ENCODE measurements at places on chromosomes 12 and 14.
A peak's percentile ranks its signal among the peaks of the same experiment; 100 is the strongest.

DNA sequence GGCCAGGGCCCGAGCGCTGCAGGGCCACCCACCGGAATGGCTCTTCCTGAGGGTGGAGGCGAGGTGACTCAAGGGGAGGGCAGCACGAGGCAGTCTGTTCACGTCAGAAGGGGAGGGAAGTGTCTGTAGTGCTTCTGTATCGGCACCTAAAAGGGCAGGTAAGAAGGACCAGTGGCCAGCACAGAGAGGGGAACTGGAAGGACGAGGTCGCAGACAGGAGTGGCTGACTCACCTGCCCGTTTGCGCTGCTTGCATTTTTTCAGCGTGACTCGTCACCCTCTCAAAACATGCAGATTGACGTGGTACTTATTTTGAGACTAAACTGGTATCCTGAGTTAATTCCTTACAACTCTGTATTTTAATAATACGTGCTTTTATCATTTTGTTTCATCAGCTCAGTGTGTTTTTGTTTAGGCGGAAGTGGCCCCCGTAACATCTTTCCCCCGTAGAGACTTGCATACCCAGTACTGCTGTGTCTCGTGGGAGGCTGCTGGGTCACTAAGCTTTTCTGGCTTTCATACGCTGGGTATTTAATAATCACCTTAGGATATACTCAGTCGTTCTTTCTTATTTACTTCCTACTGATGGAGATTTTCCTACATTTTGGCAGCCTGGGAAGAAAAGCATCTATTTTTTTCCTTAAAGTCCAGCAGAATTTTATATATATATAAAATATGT is 26.4 kb downstream of the SFSWAP start:
- no peak for DNase-seq

- DNase-seq: no peak
These were observed 284.7 kb downstream of the DUSP6 start for GRCh38 chr12:89067421-89068187.

DNA sequence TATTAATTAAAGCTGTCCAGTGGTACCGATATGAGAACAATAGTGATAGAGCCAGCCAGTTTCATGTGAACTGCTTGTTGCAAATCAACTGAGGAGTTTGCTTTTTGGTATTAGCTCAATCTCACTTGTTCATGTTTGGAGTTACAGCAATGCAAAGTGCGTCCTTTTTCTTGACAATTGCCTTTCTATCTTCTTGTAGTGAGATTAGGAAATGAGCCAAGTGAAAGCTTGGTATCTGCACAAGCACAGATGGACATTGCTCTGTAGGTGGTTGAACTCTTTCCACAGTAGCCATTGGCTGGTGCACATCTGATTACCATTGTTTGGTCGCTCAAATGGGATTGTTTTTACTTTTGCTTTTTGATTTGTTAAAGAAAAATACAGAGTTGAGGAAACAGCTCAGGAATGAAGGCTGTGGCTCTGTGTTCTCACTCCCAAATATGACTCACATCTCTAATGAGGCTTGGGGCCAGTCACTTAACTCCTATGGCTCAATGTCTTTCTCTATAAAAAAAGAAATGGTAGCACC is 241.4 kb downstream of the BMP4 start:
- peak; percentile 1 for DNase-seq

DNA sequence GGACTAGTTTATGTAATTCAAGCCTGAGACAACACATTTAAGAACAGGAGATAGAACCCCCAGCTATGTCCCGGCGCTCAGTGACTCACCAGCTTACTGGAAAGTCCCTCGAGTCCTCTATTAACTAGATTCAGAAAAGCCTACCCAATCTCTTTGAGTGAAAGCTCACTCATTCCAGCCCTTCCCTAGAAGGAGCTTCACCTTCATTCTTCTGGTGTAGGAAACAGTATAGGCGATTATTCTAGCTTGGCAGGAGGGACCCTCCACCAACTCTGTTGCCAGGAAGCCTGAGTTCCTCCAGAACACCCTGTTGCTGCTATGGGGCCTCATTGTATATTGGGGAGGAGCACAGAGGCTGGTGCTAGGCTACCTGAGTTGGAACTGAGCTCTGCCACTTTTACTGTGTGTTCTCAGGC is 57.2 kb upstream of the AEBP2 start:
- DNase-seq: peak; percentile 84

DNA sequence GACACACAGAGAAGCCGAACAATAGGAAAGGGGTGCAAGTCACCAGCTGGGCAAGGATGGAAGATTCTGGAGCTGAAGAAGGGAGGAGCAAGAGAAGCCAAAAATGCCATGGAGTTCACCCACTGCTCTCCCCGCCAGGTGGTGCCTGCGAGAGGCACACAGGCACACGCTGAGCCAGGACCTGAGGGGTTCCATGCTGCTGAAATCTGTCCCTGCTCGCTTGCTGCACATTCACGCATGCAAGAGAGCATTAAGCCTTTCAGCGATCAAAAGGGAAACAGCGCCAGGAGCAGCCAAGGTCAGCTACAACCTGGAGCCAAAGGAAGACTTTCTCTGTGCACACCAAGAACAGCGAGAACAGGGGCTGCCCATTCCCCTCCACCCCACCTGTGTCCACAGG is 104.1 kb downstream of the ANO2 start:
- DNase-seq: no peak

DNA sequence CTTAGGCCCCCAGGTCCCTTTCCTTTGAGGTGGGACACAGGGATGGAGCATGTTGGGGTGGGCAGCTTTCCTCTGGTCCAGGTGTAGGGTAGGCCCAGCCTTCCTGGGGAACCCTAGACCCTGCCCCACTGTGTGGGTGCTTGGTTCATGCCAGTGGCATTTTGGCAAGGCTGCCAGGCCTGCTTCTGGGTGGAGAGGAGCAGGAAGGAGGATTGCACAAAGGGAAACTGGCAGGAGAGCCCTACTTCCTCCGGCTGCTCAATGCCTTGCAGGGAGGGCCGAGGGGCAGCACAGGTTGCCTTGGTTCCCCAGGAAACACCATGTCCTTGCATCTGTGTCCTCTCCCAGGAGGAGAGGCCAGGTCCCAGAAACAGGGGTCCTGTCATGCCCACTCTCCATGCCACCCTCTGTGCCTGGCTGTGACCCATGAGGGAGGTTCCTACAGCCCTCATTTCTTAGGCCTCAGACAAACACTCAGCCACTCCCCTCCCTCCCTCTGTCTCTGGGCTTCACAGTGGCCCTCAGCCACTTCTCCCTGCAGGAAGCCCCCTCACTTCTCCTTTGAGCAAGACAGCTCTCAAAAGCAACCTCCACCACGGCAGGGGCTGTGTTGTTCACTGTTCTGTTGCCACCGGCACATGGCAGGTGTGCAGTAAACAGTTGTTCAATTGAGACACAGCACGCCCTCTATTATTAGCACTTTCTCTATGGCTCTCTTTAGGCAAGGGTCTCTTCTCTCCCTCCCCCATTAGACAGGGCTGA is 6.8 kb upstream of the KRT80 start:
- no peak for DNase-seq

DNA sequence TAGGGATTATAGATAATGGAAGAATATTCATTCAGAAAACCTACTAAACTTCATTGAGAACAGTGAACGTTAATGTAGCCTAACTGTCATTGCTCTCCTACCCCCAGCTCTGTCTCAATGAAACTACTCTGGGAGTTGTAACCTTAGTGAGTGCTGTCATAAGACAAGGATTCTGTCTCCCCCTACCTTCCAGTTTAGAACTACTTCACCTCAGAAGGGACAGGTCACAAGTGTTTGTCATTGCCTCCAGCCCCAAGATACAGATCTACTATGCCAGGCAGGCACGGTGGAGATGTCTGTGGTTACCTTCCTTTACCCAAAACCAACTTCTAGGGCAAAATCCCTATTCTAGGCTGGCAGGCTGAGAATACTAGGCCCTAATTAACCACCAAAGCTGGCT is 833.1 kb upstream of the SEL1L start:
- peak; percentile 14 for DNase-seq

DNA sequence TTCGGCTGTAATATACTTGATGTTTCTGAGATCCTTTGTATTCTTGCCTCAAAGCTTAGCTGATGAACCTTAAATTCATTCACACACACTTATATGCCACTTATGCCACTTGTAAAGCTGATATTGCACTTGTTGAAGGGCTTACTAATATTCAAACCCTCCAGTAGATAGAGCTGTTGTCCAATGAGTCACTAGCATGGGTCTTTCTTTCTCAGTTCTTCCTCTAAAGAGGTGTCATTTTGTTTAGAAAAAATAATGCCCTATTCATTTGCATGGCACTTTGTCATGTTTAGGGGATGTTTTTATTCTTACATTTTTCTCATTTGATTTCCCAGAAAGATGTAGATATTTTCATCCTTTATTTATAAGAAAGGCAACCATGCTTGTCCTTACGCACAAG is 56.4 kb downstream of the MON2 start:
- peak; percentile 7 for DNase-seq

DNA sequence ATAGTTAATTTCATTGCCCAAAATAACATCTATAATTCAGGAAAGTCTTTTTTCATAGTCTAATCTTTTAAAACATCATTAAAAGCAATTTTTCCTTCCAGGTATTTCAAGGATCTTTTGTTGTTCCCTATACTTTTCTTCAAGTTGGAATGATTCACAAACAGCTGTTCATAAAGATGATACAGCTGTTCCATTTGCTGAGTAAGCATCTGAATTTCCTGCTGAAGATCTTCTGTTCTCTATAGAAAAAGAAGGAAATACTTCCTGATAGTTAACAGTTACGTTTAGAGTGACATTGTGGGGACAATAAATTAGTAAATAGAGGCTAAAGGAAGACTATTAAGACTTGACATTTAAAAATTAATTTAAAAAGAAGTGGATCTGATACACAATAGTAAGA is 30.3 kb upstream of the ESR2 start:
- no peak for DNase-seq

DNA sequence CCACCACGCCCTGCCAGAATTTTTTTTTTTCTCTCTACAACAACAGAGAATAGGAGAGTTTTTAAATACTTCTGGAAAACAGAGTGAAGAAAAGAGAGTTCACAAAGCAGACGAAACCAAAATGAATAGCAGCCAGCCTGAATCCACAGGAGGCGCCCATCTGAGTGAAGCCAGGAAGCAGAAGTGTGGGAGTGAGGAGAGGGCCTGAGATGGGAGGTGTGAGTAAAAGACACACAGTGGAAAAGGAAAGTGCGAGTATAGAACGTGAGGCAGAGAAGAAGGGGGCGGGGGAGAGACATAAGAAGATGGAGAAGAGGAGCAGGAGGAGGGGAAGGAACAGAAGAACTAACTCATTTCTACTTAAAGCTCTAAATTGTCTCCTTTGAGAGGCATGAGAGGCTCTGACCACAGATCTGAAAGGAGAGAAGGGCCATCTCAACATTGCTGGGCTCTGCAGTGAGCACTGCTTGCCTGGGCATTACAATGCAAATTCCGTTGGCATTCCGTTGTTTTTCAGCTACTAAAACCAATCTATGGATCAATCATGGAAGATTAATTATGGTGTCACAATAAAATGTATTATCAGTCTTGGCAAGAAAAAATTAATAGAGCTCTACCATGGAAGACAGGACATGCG is 140.1 kb upstream of the CPSF6 start:
- DNase-seq: peak; percentile 44

DNA sequence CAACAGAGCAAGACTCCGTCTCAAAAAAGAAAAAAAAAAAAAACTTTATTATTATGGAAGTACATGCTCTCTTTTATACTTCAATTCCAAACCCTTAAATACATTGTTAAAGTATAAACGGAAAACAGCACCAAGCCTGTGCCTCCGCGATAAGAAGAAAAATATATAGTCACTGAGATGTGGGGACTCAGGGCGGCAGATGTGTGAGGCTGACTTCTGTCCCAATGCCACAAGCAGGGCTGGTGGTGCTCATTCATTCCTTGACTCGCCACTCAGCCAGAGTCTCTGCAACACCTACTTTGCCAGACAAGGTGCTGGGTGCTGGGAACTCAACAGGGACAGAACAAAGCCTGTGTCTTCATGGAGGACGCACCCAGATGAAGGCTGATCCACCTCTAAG is 13.8 kb downstream of the LGMN start:
- DNase-seq: no peak

- peak; percentile 50 for DNase-seq
These were observed 12.1 kb downstream of the TCL1A start for GRCh38 chr14:95701846-95702221.

GRCh38 chr14:49640540-49641417 is 5.7 kb upstream of the DNAAF2 start:
- no peak for DNase-seq

DNA sequence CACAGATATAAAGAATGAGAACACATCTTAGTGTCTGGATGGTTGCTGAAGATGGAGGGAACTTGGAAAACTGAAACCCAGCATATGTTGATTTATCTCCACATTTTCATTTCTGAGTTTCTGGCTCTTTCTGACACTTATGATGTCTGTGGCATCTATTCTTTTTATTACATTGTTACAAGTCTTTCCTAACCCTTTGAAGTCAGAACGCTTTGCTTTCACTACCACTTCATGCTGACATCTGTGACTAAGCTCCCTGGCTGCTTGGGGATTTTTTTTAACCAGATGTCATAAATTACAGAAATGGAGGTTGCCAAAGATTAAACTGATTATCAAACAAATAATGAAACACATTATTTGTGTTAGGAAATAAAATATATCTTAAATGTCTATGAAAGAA is 188.7 kb downstream of the KITLG start:
- no peak for DNase-seq

- DNase-seq: no peak
These were observed 95.4 kb downstream of the HELB start for GRCh38 chr12:66397574-66398290.

DNA sequence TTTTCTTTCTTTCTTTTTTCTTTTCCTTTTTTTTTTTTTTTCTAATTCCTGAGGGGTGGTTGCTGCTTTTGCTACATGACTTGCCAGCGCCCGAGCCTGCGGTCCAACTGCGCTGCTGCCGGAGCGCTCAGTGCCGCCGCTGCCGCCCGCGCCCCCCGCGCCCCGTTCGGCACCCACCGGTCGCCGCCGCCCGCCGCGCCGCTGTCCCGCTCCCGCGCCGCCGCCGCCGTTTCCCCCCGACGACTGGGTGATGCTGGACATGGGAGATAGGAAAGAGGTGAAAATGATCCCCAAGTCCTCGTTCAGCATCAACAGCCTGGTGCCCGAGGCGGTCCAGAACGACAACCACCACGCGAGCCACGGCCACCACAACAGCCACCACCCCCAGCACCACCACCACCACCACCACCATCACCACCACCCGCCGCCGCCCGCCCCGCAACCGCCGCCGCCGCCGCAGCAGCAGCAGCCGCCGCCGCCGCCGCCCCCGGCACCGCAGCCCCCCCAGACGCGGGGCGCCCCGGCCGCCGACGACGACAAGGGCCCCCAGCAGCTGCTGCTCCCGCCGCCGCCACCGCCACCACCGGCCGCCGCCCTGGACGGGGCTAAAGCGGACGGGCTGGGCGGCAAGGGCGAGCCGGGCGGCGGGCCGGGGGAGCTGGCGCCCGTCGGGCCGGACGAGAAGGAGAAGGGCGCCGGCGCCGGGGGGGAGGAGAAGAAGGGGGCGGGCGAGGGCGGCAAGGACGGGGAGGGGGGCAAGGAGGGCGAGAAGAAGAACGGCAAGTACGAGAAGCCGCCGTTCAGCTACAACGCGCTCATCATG is 654 bp downstream of the FOXG1 start:
- DNase-seq: no peak

DNA sequence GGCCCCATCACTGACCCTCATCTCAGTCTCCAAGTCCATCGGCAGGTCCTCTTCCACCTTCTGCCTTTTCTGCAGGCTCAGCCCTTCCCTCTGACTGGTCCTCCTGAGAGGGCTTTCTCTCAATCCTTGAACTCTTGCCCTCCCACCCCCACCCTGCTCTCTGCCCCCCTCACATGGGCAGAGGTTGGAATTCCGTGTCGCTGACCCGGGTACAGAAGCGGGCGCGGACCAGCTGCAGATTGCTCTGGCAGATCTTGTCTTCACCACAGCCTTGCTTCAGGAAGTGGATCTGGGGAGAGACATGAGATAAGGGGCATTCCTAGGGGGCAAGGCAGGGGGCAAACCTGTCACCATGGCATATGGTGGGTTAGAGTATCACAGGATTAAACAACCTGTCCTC is 12.4 kb downstream of the ITGA7 start:
- no peak for DNase-seq
